ENCODE measurements at places on chromosomes 4 and X.

GRCh38 chrX:123976706-123977316, 15.3 kb downstream of the STAG2 start:
- peak; percentile 66 for DNase-seq

- no peak for DNase-seq
These were observed 75.0 kb upstream of the IL2 start for GRCh38 chr4:122531514-122531913.

DNA sequence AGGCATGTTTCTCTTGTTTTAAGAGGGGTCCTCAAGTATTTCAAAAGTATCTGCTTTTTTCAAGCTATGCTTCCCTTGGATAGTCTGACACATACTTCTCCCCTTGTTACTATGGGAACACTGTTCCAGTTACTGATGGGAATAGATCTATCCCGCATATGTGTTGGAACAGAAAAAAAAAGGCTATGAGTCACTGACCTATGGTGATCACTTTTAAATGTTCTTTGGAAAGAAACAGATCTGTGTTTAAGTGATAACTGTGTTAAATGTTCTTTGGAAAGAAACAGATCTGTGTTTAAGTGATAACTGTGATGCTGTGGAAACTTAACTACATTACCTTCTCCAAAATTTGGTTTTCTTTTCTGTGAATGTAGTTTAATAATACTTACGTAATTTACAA, 303.2 kb downstream of the TEX13C start:
- DNase-seq = no peak

DNA sequence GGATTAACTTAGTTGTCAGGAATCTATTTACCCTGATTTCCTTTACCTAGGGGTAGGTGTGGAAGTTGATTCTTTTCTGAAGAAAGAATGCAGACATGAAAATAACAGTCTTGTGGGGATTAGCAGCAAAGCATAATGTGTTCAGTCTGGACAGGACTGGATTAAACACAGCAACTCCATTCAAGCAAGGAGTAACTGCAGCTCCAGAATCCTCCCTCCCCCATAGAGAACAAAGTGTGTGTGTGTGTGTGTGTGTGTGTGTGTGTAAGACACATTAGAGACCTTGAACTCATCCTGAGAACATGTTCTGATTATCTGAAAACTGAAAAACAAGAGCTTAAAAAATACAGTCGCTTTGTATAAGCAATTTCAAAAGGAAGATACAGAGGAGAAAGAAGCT, 9.3 kb downstream of the C4orf54 start:
- no peak for DNase-seq

DNA sequence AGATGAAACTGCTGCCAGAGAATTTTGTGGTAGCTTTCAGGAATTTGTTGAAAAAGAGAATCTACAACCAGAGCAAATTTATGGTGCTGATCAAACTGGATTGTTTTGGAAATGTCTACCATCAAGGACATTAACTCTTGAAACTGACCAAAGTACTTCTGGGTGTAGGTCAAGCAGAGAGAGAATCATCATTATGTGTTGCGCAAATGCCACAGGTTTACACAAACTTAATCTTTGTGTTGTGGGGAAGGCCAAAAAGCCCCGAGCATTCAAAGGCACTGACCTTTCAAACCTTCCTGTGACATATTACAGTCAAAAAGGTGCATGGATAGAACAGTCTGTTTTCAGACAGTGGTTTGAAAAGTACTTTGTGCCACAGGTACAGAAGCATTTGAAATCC, 2.1 kb downstream of the TIGD2 start:
- DNase-seq = no peak

DNA sequence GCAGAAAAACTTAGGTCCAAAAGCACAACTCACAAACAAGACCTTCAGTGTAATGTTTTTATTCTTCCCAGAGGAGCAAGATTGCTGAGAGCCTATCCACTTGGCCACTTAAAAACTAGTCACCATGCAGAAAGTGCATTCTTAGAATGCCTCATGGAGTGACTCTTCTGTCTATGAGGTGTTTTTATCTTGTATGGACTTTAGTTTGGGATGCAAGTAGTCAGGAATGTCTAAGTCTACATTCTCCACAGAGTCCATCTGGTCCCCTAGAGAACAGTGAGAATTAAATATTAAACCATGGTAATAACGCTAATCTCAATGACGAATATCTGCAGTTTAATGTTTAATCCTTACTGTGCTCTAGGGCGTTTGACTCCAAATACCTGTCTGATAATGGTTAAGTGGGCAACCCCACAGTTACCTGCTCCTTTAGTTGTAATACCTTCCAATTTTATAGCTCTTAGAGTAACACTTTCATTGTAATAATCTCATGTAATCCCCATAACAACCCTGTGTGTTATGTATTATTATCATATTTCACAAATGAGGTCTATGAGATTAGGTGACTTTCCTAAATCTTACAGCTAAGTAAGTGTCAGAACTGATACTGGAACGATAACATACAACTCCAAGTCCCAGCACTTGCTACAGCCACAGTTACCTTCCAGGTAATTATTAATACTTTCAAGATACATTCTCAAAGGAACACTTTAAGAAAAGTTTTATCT, 235.6 kb upstream of the JADE1 start:
- peak; percentile 85 for DNase-seq

- DNase-seq = no peak
These were observed 31.6 kb downstream of the RAPGEF2 start for GRCh38 chr4:159134429-159134828.

DNA sequence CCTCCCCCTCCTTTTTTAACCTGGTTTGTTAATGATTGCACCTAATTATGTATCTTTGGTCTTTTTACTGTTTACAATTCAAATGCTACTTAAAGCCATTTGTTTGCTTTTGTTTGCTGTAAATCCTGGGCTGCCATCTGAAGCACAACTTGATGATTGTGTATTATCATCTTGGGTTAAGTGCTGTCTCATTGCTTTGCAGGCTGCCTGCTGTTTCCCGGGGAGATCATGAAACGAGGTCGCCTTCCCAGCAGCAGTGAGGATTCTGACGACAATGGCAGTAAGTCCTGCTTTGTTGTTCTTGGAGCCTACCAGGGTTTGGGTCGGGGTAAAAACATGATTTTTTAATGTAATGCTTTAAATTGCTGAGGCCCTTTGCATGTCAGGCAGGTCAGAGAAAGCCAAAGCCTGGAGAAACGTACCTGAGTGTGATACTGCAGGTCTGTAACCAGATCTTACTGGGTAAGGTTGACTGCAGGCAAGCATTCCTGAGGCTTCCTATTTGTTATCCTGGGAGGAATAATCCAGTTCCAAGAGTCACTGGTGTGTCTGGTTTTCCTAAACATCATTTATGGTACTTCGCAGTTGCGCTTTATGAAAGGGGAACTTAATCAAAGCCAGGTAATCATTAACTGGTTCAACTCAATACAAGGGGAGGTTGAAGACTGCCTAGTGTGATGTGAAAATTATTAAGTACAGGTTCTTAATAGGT, 22.2 kb downstream of the JADE1 start:
- peak; percentile 83 for DNase-seq

- no peak for DNase-seq
These were observed 1008.0 kb downstream of the GLUD2 start for GRCh38 chrX:122055460-122055859.

DNA sequence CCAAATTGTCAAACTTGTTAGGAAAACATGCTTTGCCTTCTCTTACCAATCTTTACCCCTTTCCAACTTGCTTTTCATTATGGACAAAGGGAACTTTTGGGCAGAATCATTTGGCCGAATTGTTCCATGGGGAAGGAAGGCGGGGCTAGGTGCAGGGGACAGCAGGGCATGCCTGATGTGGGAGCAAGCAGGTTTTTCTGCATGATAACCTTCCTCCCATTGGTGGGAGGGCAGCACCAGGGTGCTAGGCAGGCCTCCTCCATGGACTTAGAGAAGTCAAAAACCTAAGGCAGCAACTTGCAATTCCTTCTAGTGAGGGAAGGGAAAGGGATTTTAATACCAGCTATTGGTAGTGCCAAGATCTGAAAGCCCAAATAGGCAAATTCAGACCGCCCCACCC, 260.5 kb downstream of the MAPK10 start:
- no peak for DNase-seq

- peak; percentile 96 for DNase-seq
These were observed 24.0 kb upstream of the MTHFD2L start for GRCh38 chr4:74133786-74134499.

DNA sequence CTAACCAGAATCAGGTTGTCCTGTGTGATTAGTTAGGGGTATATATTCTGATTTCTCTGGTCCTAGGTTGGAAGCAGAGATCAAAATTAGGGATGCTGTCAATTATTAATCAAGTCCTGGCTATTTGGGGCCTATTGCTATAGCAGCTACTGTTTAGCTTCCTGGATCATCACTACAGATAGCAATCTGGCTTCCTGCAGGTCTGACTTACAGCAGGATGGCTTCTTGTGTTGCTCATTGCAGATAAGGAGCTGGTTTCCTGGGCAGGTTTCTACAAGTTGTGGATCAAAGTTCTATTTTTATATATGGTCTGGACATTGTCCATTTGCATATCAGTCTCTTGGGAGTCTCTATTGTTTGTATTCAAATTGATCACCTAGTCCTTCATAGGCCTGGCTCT, 57.7 kb upstream of the C4orf54 start:
- no peak for DNase-seq

GRCh38 chrX:30806187-30806728, 82.8 kb downstream of the TAB3 start:
- DNase-seq = no peak

DNA sequence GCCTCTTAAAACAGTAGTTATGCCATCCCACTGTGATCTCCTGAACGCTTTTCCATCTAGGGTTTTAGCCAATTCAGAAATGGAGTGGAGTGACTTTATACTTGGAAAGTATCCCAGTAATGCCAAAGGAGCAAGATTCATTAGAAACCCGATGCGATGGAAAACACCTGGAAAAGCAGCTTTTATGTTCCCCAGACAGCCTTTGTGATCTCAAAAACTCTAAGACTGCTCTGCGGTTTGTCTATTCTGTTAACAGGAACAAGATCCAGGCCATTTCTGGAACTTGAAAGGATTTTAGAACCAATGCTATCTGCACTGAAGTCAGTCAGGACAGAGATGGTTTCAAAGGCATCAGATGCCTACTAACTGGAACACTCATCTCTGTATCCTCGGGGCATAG, 145.1 kb downstream of the APBB2 start:
- no peak for DNase-seq

GRCh38 chr4:47974566-47974965, 41.9 kb downstream of the CNGA1 start:
- DNase-seq = no peak

DNA sequence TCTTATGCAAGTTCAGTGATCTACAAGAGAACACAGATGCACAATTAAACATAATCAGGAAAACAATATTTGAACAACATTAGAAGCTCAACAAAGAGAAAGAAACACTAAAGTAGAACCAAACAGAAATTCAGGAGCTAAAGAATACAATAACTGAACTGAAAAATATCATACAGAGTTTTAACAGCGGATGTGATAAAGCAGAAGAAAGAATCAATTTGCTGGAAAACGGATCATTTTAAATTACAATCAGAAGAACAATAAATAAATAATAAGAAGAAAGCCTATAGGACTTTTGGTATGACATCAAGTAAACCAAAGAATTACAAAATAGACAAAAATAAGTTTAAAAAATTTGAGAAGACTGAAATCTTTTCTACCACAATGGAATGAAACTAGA, 36.3 kb upstream of the CXCL6 start:
- DNase-seq = no peak

DNA sequence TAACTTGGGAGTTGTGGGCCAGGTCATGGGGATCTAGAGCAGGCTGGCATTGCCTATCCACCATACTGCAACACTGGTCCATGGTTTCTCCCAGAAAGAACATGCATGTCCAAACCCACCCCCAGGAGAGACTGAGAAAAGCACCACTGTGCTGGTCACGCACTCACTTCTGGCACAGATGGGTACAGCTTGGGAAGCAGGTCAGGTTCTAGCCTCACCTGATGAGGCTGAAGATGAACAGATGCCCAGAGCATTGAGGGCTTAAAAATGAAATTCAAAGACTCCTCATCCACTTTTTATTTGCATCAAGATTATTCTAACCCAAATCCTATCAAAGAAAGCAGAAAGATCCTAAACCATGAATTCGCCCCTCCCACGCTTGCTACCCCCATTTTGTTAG, 125.9 kb upstream of the RAI2 start:
- DNase-seq = no peak

DNA sequence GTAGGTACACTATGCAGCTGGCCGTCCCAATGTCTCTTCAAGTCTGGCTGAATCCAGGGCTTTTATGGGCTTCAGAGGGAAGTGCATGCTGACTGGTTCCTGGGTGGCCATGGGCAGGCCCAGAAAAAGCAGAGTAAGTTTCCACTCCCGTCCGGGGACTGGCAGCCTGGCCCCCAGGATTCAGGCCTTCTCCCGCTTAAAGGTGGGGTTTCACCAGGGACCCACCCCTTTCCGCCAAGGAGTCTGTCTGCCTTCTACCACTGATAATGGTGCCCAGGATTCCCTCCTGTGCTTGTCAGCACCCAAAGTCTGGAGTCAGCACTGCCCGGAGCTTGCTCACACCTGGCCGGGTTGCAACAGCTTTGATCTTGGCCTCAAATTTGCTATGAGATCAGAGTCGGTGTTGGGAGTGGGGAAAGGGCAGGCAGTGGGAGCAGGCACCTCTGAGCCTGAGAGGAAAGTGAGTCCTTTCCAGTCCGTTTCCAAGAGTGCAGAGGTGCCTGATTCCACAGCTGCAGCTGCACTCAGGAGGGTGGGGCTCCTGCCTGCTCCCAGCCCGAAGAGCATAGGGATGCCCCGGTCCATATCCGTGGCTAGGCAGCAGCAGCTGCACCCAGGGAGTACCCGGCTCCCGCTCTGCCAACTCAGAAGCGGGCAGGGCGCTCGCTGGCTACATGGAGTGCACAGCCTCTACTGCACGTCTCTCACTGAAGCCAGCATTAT, 1344.3 kb upstream of the ADGRL3 start:
- no peak for DNase-seq

- DNase-seq = no peak
These were observed 70.1 kb downstream of the PCYT1B start for GRCh38 chrX:24577091-24577490.

Data from choroid plexus epithelial cell (primary cell).